Hypothalamus (tissue), 51 donors: ENCODE measurements at places on chromosomes 3 and 15.

- no peak for DNase-seq
Observed at GRCh38 chr3:149816986-149817385, 4.0 kb downstream of the RNF13 start.

- no peak for DNase-seq
Observed at GRCh38 chr3:172270557-172271166, 177.6 kb downstream of the GHSR start.

DNA sequence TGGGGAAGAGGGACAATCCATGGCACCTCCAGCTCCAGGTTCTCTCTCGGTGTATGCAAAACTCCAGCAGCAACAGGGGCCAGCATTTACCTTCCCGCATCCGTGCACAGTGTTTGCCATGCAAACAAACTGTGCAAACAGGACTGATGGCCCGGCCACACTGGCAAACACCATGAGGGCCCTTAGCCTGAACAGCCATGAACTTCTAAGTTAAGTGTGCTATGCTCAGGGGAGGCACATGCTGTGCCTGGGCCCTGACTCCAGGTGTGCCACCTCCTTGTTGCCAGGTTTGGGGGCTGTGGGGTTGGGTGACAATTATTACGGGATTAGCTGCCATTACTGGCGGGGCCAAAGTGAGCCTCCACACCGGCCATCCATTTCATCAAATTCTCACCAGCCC is 57.5 kb downstream of the CACNA2D2 start:
- DNase-seq = no peak

GRCh38 chr3:7788881-7789280 is 712.7 kb upstream of the LMCD1 start:
- DNase-seq = no peak

- no peak for DNase-seq
Observed at GRCh38 chr15:95894407-95894956, 436.0 kb upstream of the NR2F2 start.

- DNase-seq = no peak
Observed at GRCh38 chr3:126857928-126858327, 125.0 kb upstream of the PLXNA1 start.

GRCh38 chr3:156161172-156161571 is 40.8 kb downstream of the KCNAB1 start:
- no peak for DNase-seq

- no peak for DNase-seq
Observed at GRCh38 chr3:101091489-101091888, 98.3 kb upstream of the ABI3BP start.

DNA sequence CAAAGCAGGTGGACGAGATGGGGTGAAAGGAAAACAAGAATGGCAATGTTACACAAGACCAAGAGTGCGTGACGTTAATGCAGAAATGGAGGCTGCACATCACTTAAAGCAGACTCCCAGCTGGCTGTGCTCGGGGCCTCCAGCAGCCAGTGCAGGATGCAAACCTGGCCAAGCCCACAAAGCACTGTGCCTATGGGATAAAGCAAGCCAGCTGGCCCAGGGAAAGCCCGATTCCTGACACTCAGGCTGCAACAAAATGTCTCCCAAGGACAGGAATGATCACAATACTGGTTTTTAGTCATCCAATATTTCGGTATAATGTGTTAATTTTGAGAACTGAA is 86.2 kb downstream of the SEC22A start:
- no peak for DNase-seq

GRCh38 chr3:127777921-127778656 is 44.2 kb downstream of the MGLL start:
- no peak for DNase-seq

- no peak for DNase-seq
Observed at GRCh38 chr15:47786371-47786770, 69.1 kb downstream of the SEMA6D start.

DNA sequence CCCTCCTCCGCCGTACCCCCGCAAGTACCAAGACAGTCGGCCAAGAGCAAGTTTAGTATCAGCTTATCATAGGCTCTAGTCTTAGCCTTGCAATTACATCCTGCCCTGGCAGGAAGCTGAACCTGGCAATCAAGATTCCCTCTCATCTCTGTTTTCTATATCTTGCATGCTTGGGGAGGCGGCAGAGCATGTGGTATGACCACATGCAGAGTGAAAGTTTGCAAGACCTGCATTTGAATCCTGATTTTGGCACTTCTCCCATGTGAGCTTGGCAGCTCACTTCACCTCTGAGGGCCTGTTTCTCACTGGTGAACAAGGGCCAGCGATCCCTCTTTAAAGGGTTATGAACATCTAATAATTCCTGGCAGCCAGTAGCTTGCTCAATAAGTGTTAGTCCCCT is 106.1 kb upstream of the FRMD4B start:
- DNase-seq = no peak

GRCh38 chr3:159974-160373 is 36.6 kb upstream of the CHL1 start:
- no peak for DNase-seq

GRCh38 chr3:159583662-159584061 is 405.0 kb upstream of the IL12A start:
- no peak for DNase-seq

- no peak for DNase-seq
Observed at GRCh38 chr3:109191421-109191820, 54.9 kb downstream of the C3orf85 start.

DNA sequence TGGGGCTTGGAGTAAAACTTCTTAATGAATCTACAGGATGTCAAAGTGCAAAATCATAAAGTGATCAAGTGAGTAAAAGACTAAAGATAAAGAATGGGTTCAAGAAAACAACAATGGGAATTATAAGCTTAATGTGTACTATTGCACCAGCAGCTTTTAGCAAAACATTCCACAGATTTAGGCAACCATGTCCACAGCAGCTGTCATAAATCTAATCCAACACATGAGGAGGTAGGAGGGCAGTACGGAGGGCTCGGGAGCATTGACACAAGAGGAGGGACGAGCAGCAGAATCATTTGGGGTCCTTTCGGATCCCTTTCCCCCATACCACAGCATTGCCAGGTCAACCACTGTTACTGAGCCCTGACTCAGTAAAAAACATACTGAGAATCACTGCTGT is 464.3 kb upstream of the WNT5A start:
- DNase-seq = no peak

- DNase-seq = no peak
Observed at GRCh38 chr3:149790268-149790667, 2.1 kb downstream of the ANKUB1 start.

DNA sequence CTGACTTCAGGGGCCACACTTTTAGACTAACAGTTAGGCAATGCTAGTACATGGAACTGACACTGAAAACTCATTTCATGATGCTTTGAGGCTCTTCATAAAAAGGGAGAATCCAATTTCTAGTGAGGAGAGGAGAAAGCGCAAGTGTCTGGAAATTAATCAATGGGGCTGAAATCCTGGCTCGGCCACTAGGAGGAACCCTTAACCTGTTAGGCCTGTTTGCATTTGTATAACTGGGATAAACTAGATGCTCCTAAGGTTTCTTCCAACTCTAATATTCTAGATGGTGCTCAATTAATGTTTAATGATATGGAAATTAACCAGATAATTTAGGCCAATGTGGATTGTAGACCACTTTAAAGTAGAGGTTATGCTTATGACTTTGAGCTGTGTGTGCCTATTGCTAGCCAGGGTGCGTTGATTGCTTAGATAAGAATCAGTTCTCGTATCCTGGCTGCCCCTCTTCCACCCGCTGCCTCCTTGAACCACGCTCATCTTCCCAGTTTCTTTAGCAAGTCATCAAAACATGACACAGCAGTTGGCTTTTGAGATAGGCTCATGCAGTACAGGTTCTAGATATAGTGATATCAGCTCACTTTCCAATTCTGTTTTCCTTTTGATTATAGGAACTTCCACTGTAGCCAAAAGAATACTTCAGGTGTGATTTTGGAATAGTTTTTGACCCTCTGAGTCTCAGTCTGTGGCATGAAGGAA is 16.8 kb upstream of the CRBN start:
- DNase-seq = no peak

DNA sequence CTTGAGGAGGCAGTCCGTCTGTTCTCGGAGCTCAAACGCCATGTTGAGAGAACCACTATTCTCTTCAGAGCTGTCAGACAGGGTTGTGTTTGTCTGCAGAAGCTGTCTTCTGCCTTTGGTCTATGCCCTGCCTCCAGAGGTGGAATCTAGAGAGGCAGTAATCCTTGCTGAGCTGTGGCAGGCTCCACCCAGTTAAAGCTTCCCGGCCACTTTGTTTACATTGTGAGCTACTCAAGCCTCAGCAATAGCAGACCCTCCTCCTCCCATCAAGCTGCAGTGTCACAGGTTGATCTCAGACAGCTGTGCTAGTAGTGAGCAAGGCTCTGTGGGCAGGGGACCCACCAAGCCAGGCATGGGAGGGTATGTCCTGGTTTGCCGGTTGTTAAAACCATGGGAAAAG is 8.9 kb downstream of the OR5AC2 start:
- DNase-seq = no peak

GRCh38 chr15:76987276-76987675 is 7.7 kb upstream of the PSTPIP1 start:
- DNase-seq = no peak

- DNase-seq = no peak
Observed at GRCh38 chr3:16466822-16467221, 46.7 kb downstream of the RFTN1 start.
